ENCODE measurements at places on chromosomes 16 and 17.

- no peaks in the 10 kb centered on the region for H3K27me3 ChIP-seq
- no peak overlapping the region for H3K27ac ChIP-seq
- no peak overlapping the region for H3K4me3 ChIP-seq
- no peak for DNase-seq
- H3K4me1 ChIP-seq, result no peaks in the 10 kb centered on the region
Observed at GRCh38 chr17:759964-760363, 7.9 kb upstream of the GEMIN4 start.

GRCh38 chr16:75238853-75239541, 12.4 kb downstream of the BCAR1 start:
- H3K4me1 ChIP-seq, result peaks cover 4% of the 10 kb centered on the region
- H3K27me3 ChIP-seq, result no peaks in the 10 kb centered on the region
- H3K4me3 ChIP-seq, result no peak overlapping the region

DNA sequence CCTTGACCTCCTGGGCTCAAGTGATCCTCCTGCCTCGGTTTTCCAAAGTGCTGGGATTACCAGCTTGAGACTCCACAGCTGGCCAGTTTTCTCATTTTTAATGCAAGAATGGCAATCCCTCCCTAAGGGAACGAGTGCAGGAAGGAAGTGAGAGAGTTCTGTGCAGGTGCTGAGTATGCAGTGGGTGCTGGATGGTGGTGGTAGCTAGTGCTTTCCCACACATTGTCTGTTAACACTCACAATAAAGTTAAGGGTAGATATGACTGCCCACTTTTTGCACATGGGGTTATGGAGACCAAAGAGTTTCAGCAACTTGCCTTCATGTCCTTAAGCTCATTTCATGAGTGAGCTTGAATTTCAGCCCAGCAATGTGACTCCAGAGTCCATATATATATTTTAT, 18.5 kb downstream of the RGS9 start:
- H3K36me3 ChIP-seq, result no peaks in the 10 kb centered on the region
- no peak overlapping the region for H3K27ac ChIP-seq
- DNase-seq, result no peak
- H3K4me3 ChIP-seq, result no peak overlapping the region

DNA sequence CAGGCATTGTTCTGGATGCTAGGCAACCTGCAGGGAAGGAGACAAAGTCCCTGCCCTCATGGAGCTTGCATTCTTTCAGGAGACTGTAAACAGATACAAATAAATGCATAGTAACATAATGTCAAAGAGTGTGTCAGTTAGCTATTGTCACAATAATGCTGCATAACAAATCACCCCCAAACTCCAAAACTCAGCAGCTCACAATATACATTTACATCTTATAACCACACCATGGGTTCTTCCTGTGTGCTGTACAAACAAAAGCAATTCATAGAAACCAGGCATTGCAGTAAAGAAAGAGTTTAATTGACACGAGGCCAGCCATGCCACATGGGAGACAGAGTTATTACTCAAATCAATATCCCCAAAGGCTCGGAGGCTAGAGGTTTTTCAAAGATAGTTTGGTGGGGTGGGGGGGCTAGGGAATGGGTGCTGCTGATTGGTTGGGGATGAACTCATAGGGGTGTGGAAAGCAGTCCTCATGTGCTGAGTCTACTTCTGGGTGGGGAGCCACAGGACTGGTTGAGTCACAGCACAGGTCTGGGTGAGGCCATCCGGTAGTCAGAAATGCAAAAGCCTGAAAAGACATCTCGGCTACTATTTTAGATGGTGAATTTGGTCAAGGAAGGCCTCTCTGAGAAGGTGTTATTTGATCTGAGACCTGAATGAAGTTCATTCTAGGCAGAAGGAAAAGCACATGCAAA, 79.0 kb downstream of the GPRC5B start:
- H3K4me1 ChIP-seq, result peaks cover 13% of the 10 kb centered on the region
- no peak for DNase-seq
- no peak overlapping the region for H3K27ac ChIP-seq
- H3K4me3 ChIP-seq, result no peak overlapping the region

- no peak overlapping the region for H3K27ac ChIP-seq
- no peak overlapping the region for H3K4me3 ChIP-seq
- DNase-seq, result no peak
Observed at GRCh38 chr17:2912754-2913153, 116.5 kb downstream of the RAP1GAP2 start.

Measured in activated naive CD8-positive, alpha-beta T cell treated with anti-CD3 and anti-CD28 coated beads for 36 hours (primary cell).